ENCODE measurements at places on chromosomes 7 and 10.

DNA sequence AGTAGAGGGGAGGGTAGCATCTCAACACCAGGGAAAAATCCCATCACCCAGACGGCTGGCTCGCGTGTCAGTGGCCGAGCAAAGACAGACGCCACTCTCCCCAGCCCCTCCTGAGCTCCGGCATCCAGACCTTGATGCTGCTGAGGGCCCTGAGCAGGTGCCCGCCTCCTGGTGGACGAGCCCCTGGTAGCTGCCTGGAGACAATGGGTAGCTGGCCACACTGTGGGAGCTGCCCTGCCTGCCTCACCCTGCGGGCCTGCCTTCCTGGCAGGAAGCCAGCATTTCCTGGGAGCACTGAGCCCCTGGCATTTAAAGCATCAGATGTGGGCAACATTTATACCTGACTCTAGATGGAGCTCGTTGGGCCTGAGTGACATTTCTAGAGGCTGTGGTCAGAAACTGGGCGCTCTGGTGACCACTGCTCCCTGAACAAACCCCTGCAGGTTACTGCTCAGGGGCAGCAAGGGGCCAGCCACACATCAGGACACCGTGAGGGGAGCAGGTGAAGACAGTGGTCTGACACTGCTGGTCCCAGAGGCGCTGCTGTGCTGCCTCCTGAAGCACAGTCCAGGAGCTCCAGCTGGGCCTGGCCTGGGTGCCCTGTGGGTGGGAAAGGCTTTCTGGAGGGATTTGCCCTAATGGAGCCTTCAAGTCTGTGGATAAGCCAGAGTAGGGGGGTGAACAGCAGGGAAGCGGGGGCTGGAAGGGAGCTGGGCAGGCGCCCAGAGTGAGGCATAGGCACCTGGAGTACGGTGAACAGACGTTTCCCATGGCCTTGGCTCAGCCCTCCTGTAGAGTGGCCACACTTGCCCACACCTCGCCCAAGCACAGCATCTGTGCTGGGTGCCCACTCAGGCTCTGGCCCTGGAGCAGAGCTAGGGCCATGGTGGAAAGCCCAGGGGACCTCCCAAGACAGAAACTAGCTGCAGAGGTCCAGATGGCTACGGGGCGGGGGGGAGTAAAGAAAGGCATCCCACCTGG is 138.7 kb downstream of the MAPK8 start:
- DNase-seq: no peak

GRCh38 chr7:132553031-132553430 is 23.2 kb downstream of the PLXNA4 start:
- DNase-seq: no peak

- DNase-seq: no peak
Observed at GRCh38 chr10:71473671-71474599, 77.2 kb downstream of the CDH23 start.

GRCh38 chr7:81846398-81846797 is 76.6 kb upstream of the HGF start:
- DNase-seq: peak; percentile 15

DNA sequence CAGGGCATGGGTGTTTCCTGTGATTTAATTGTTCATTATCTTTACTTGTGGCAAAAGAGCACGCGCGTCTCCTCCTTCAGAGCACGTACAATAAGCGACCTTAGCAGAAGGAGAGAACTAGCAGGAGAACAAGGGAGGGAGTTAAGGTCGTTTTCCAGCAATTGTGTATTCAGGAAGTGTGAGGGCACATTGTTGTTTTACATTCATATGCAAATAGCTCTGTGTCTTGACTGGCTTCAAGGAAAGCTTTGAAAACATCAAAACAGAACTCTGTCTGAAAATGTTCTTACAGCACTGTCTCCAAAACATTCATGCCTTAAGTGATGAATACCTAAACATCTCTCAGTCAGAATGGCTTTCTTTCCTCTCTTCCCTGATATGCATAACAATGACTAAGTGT is 499.1 kb downstream of the ACTR3B start:
- DNase-seq: no peak

GRCh38 chr7:142506601-142507000 is 242.7 kb upstream of the PRSS1 start:
- no peak for DNase-seq

GRCh38 chr7:74479066-74479781 is 25.5 kb downstream of the GTF2IRD1 start:
- no peak for DNase-seq

DNA sequence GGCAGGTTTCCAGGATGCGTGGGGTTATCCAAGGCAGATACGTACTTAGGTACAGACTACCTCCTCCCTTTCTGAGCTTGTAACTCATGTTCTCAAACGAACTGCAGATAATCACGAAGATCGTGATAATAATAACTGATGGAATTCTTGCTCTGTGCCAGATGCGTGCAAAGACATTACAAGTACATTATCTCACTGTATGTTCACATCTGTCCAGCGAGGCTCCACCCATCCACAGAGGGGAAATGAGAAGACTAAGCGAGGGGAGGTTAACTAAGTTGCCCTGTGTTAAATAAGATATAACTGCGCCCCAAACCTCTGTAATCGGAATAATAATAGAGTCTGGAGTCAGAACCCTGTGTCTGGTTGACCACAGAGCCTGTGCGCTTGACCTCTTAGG is 1.9 kb downstream of the GALNT17 start:
- DNase-seq: no peak

- DNase-seq: no peak
Observed at GRCh38 chr10:2876032-2876431, 191.3 kb upstream of the PFKP start.

- DNase-seq: no peak
Observed at GRCh38 chr7:22208799-22209198, 148.2 kb downstream of the RAPGEF5 start.

DNA sequence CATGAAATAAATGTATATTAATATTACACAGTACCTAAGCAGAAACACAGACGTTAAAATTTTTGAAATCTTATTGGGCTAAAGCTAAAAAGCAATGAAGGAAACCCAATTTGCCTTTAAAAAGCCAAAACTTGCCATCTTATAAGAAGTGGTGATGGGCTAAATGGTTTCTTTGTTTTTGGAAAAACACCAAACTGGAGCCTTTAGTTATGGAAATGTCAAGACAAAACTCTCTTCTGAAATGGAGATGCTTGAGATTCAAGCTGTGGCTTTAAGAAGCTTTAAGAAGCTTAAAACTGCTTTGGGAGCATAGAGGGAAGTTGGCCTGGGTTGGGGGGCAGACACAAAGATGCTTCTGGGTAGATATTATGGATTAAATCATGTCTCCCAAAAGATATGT is 277.0 kb downstream of the GFRA1 start:
- no peak for DNase-seq

DNA sequence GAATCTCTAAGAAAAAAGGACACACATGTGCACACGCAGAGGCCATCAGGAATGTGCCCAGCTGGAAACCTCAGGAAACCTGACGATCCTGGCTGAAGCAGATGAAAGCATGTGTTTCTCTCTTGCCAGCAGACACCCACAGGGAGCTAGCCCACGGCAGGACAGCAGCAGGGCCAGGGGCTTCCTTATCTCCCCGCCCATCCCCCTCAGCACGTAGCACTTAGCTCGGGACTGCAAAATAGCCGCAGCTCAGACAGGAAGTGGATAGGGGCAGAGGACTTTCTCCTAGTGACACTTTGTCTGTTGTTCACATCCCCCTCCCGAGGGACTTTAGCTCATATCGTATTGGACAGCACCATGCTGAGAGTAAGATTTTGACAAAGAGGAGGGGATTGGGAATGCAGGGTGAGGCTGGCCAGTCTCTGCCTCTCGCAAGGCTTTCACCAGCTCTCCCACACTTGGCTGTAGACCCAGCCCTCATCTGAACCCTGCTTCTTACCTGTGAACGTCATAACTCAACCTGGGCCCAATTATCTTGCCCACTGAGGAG is 63.8 kb downstream of the MKI67 start:
- peak; percentile 39 for DNase-seq

DNA sequence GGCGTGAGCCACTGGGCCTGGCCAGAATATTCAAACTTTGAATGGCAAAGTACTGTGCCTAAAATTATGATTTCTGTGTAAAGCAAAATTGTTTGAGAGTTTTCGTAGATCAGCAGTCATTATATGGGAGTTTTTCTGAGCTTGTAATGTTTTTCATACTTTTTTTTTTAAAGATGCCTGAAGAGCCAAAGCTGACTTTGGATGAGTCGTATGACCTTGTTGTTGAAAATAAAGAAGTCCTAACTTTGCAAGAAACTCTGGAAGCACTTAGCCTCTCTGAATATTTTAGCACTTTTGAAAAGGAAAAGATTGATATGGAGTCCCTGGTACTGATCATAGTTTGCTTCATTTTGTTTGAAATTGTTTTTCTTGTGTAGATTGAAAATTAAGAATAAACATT is 26.7 kb downstream of the SEC23IP start:
- no peak for DNase-seq

DNA sequence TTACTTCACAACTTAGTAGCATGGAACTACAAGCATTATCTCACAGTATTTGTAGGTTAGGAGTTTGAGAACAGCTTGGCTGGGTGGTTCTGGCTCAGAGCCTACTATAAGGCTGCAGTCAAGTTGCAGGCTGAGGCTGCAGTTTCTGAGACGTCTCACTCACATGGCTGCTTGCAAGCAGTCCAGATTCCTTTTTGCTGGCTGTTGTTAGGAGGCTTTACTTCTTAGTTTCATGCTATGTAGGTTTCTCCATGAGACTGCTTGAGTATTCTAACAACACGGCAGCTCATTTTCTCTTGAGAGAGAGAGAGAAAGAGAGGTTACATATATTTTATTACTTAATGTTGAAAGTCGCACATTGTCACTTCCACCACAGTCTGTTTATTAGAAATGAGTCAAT is 1073.9 kb downstream of the NXPH1 start:
- no peak for DNase-seq

GRCh38 chr10:114821915-114822443 is 399 bp downstream of the FHIP2A start:
- DNase-seq: no peak

- DNase-seq: peak; percentile 9
Observed at GRCh38 chr10:111207500-111207899, 130.7 kb downstream of the ADRA2A start.

- DNase-seq: peak; percentile 89
Observed at GRCh38 chr10:26486990-26487850, 49.1 kb downstream of the APBB1IP start.

DNA sequence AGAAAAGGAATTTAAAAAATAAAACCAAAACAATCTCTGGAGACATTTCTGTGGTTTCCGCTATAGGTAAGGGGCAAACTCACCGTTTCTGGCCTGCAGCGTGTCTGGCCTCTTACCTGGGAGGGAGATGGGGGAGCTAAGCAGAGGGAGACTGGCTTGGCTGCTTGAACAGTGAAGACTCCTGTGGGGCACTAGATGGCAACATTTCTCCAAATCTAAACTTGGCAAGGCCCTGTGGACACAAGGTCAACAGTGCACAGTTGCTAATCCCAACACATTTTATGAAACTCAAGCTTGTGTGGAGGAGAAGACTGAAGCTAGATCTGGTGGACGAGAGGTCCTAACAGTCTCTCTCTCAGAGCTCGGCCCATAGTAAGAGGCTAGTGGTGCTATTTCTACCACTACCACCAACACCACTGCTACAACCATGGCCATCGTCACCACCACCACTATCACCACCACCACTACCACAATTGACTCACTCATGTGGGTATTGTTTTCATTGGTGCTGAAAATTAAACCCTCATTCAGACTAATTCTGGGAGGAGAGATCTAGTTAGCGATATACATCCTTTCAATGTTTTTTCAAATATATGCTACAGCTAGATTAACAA is 28.4 kb upstream of the CDHR3 start:
- peak; percentile 22 for DNase-seq

DNA sequence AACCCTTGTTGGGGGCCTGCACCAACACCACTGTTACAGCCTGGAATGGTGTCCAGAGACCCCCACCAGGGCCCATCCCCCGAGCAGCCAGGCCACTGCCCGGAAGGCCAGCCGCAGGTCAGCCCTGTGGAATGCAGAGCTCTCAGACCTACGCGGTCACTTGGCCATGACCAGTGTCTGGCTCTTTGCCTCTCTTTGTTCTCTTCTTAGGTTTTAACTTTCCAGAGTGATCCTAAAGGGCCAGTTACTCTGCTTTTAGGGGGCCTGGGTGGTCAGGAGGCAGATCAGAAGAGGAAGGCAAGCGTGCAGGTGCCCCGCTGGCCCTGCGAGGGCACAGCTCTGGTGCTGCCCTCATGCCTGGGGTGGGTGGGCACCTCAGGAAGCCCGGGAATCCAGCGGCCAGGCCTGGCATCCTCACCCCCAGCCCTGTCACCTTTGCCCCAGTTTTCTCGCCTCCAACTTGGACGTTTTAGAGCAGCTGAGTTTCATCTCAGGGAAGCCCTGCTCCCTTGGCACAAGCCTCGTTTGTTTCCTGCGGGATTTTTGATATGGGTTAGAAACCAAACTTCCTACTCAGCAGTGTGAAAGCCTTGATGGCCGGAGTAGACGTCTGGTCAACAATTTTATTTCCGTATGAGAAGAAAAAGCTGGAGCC is 62.5 kb upstream of the CHST15 start:
- no peak for DNase-seq

DNA sequence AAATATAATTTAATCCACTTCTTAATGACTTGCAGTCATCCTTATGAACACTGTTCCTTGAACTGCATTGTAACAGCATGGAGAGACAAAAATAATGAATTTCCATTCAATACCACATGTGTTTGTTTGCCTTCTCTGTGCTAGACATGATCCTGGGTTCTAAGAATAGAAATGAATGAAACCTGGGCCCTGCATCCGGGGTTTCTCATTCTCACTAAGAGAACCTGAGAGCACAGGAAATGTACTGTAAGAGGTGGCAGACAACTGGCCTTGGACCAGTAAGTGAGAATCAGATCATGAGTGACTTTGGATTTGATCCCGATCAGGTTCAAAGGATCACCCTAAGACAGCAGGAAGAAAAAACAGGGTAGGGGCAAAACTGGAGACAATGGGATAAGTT is 37.2 kb upstream of the CUL1 start:
- DNase-seq: no peak

DNA sequence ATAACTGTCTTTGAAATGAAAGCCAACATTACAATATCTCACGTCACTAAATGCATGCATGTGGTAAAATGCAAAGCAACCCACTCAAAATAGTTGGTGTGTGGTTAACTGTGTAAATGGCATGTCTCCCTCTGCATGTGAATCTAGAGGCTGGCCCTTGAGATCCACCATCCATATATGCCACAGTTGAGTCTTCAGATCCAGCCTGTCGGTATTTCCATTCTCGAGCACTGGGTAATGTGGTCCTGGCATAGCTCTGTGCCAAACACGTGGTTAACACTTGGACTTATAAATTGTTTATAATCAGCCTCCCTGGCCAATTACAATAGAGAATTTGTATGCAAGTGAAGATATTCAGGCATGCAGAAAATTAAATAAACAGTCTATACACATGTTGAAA is 90.3 kb downstream of the LYZL1 start:
- no peak for DNase-seq

- no peak for DNase-seq
Observed at GRCh38 chr7:20282959-20283358, 47.7 kb upstream of the ITGB8 start.
